GM23248 (cell line): ENCODE measurements at places on chromosomes 4 and X. TPM values are rescaled to one million over a fixed set of nuclear protein-coding genes. Genes with fewer than 3 reads are reported as not detected.

GRCh38 chr4:55553441-55554201 is 6.9 kb upstream of the CLOCK start:
- H3K27ac ChIP-seq = peak overlapping the region; percentile 49
- H3K4me1 ChIP-seq = peaks cover 21% of the 10 kb centered on the region
- H3K27me3 ChIP-seq = no peaks in the 10 kb centered on the region
- DNase-seq = peak; percentile 84
- no peaks in the 10 kb centered on the region for H3K36me3 ChIP-seq

GRCh38 chrX:121322159-121322558 is 274.7 kb downstream of the GLUD2 start:
- no peaks in the 10 kb centered on the region for H3K27me3 ChIP-seq
- H3K36me3 ChIP-seq = no peaks in the 10 kb centered on the region
- H3K4me1 ChIP-seq = no peaks in the 10 kb centered on the region
- peak; percentile 4 for DNase-seq
- H3K27ac ChIP-seq = no peak overlapping the region

- H3K4me3 ChIP-seq = no peak overlapping the region
- no peak overlapping the region for H3K27ac ChIP-seq
- H3K27me3 ChIP-seq = no peaks in the 10 kb centered on the region
- H3K36me3 ChIP-seq = no peaks in the 10 kb centered on the region
- H3K4me1 ChIP-seq = no peaks in the 10 kb centered on the region
Observed at GRCh38 chrX:8455557-8455956, 9.1 kb upstream of the VCX3B start.

- peaks cover 20% of the 10 kb centered on the region for H3K4me1 ChIP-seq
- peak overlapping the region; percentile 7; the same call in 1 of the 2 replicates for H3K27ac ChIP-seq
- H3K36me3 ChIP-seq = no peaks in the 10 kb centered on the region
- DNase-seq = peak; percentile 73
- no peak overlapping the region for H3K4me3 ChIP-seq
Observed at GRCh38 chr4:150152766-150153165, 74.5 kb downstream of the DCLK2 start.

DNA sequence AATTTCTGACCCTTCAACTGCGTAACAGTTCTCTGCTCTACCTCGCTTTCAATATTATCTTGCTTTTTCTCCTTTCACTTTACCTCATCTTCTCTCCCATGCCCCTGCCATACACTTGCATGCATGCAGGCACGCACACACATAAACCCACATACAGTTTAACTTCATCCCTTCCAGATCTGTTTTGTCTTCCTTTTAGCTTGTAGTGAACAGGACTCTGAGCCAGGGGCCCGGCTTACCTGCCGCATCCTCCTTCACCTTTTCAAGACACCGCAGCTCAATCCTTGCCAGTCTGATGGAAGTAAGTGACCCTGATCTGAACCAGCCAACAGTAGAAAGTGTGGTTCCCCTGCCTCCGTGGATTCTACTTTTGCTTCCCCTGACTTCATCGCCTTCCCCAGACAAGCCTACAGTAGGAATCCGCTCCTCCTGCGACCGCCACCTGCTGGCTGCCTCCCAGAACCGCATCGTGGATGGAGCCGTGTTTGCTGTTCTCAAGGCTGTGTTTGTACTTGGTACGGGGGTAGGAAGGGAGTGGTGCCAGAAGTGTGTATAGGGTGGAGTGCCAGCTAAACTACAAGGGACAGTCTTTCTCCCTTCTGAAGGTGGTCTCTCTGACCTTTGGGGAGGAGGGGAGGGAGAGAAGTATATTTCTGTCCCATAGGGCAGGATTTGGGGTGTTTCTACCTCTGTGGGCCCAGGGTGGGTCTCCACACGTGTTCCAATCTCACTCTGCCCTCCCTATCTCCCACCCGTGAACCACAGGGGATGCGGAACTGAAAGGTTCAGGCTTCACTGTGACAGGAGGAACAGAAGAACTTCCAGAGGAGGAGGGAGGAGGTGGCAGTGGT is 10.7 kb downstream of the MED12 start:
- H3K27me3 ChIP-seq = no peaks in the 10 kb centered on the region
- no peaks in the 10 kb centered on the region for H3K4me1 ChIP-seq
- H3K36me3 ChIP-seq = peaks cover 3% of the 10 kb centered on the region; the same call in 1 of the 2 replicates
- peak overlapping the region; percentile 27; the same call in 1 of the 2 replicates for H3K27ac ChIP-seq
- DNase-seq = peak; percentile 46

- H3K27me3 ChIP-seq = no peaks in the 10 kb centered on the region
- peaks cover 27% of the 10 kb centered on the region for H3K4me1 ChIP-seq
- DNase-seq = no peak
- H3K36me3 ChIP-seq = no peaks in the 10 kb centered on the region
- no peak overlapping the region for H3K27ac ChIP-seq
Observed at GRCh38 chr4:13329340-13329850, 154.7 kb downstream of the RAB28 start.

- H3K27me3 ChIP-seq = no peaks in the 10 kb centered on the region
- H3K27ac ChIP-seq = no peak overlapping the region
- no peak overlapping the region for H3K4me3 ChIP-seq
- H3K4me1 ChIP-seq = peaks cover 12% of the 10 kb centered on the region
- no peak for DNase-seq
Observed at GRCh38 chrX:116276261-116276660, 105.7 kb downstream of the AGTR2 start.

DNA sequence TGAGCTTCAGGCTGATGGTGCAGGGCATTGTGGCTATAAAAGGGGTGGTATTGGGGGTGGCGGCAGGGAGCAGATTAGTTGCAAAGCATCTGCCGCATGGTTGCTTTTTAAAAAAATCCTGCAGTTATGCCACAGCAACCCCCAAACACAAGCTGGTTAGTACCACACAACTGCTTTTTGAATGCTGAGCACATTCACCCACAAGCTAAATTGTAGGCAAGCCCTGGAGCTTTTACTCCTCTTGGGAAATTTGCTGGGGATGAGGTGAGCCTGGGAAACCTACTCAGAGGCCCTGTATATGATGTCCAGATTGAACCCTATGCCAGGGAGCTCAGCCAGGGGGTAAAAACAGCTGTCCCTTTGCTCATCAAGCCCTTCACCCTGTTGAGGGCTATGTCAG is 33.8 kb upstream of the TRIM2 start:
- H3K27ac ChIP-seq = no peak overlapping the region
- H3K4me1 ChIP-seq = no peaks in the 10 kb centered on the region
- no peaks in the 10 kb centered on the region for H3K36me3 ChIP-seq
- H3K27me3 ChIP-seq = no peaks in the 10 kb centered on the region

DNA sequence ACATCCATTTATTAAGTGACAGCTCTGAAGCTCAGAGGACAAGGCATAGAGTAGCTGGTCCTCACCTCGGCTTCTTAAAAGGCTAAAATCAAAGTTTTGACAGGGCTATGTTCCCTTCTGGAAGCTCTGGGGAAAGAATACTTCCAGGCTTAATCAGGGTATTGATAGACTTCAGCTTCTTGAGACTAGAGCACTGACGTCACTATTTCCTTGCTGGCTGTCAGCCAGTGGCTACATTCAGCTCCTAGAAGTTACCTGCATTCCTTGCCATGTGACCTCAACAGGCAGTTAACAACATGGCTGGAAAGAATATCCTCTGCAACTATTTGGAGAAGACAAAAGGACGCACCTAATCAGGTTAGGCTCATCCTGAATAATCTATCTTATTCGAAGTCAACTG is 1144.8 kb downstream of the ADGRL3 start:
- no peaks in the 10 kb centered on the region for H3K4me1 ChIP-seq
- H3K27ac ChIP-seq = no peak overlapping the region
- H3K36me3 ChIP-seq = no peaks in the 10 kb centered on the region
- no peak overlapping the region for H3K4me3 ChIP-seq
- H3K27me3 ChIP-seq = no peaks in the 10 kb centered on the region
- DNase-seq = no peak

- H3K36me3 ChIP-seq = no peaks in the 10 kb centered on the region
- H3K4me3 ChIP-seq = no peak overlapping the region
- no peak overlapping the region for H3K27ac ChIP-seq
- peak; percentile 6 for DNase-seq
- no peaks in the 10 kb centered on the region for H3K27me3 ChIP-seq
Observed at GRCh38 chrX:50905334-50905733, 5.2 kb upstream of the BMP15 start.

GRCh38 chr4:120445186-120445585 is 378.5 kb upstream of the MAD2L1 start:
- no peaks in the 10 kb centered on the region for H3K27me3 ChIP-seq
- H3K27ac ChIP-seq = no peak overlapping the region
- H3K4me1 ChIP-seq = 0 out of 2 replicates have a peak, but pooled peaks cover 5% of the 10 kb centered on the region
- H3K36me3 ChIP-seq = no peaks in the 10 kb centered on the region

GRCh38 chrX:150411656-150412055 is 48.5 kb downstream of the MAMLD1 start:
- no peaks in the 10 kb centered on the region for H3K27me3 ChIP-seq
- no peak overlapping the region for H3K27ac ChIP-seq
- no peaks in the 10 kb centered on the region for H3K36me3 ChIP-seq

DNA sequence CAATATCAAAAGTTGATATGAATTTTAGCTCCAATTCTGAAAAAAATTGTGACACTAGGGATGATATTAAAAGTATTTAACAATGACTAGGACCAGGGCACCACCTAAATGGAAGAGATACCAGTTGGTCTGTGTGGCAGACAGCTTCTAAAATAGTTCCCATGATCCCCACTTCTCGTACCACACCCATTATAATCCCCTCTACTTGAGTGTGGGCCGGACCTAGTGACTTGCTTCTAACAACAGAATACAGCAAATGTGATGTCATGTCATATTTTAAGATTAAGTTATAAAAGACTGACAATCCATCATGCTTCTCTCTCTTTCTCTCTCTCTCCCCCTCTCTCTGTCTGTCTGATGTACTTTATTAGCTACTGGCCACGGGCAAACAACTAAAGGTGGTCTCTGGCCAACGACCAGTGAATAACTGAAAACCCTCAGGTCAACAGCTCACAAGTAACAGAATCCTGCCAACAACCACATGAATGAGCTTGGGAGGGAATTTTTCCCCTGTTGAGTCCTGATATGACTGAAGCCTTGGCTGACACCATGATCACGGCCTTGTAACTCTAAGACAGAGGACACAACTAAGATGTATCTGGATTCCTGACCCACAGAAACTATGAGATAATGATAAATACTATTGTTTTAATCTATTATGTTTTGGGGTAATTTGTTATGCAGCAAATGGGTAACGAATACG is 34.4 kb downstream of the FAM13A start:
- H3K4me1 ChIP-seq = no peaks in the 10 kb centered on the region
- H3K27ac ChIP-seq = no peak overlapping the region
- H3K36me3 ChIP-seq = no peaks in the 10 kb centered on the region
- no peaks in the 10 kb centered on the region for H3K27me3 ChIP-seq
- no peak for DNase-seq
- no peak overlapping the region for H3K4me3 ChIP-seq

The AMER1 gene
- total RNA-seq = 1.9 and 2.3 TPM in 2 replicates

The JCHAIN gene
- 2.3 and 3.0 TPM in 2 replicates for total RNA-seq

The SULT1E1 gene
- not detected in 2 replicates for total RNA-seq

The SLC7A11 gene
- 67.2 and 72.3 TPM in 2 replicates for total RNA-seq

The IL21 gene
- not detected in 2 replicates for total RNA-seq

The TMEM31 gene
- total RNA-seq = not detected in 2 replicates

The GAB1 gene
- 6.3 and 7.1 TPM in 2 replicates for total RNA-seq

The STK26 gene
- 1.0 and 1.1 TPM in 2 replicates for total RNA-seq
